ENCODE measurements at places on chromosomes 4 and X. TPM values are rescaled to one million over a fixed set of nuclear protein-coding genes. Genes with fewer than 3 reads are reported as not detected.

Gene NMU
- total RNA-seq, result 39.1 TPM

DNA sequence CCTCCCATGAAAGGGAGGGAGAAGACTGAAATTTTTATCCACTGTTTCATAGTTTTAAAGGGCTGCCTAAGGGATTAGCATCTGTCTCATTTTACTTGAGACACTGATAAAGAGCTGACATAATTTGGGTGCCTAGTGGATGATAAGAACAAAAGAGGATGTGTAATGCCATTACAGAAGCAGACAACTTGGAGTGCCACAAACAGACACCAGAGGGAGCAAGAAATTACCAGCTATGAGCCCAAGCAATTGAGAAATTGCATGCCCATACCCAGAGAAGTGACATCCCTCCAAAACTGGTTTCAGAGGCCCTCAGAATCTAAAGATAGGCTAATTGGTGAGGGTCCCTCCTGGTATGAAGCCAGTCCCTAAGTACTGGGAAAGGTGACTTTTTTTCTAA lies 38.5 kb upstream of the POU3F4 start:
- no peak for ATAC-seq

DNA sequence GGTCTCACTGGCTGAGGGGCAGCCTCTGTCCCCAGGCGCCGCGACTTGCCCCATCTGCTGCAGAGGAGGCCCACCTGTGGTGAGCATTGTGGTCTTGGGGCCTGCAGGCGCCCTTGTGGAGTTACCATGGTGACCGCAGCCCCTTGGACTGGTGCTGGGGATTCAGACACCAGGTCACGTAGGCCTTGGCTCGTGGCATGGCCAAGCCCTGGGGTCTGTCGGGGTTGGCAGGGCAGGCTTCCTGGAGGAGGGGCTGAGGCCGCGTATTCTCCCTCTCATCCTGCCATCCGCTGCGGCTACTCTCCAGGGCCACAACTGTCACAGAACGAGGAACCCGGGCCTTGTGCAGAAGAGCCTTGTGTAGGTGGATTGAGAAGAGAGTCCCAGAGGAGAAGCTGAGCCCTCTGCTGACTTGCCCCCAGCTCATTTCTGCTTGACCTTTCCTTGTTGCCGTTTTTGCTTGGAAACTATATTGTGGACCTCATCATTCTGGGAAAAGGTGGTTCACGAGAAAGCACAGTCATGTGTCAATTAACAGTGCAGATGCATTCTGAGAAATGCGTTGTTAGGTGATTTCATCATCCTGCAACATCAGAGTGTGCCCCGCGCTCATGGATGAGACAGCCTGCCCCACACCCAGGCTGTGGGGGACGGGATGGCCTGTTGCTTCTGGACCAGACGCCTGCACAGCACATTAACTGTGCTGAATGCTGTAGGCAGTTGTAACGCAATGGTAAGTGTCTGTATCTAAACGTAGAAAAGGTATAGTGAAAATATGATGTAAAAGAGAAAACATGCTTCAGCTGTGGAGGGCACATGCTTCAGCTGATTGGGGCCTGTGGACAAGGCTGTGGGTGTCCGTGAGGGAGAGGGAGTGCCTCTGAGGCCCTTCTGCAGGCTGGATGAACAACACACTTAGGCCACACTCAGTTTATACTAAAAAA lies 38.5 kb downstream of the TRMT44 start:
- peak; percentile 76 for ATAC-seq

Gene RHOXF2
- total RNA-seq, result 0.57 TPM

Gene CTAG2
- not detected for total RNA-seq

GRCh38 chr4:77127837-77128621 lies 29.0 kb upstream of the CCNG2 start:
- peak; percentile 47 for ATAC-seq

Gene PCDH19
- total RNA-seq, result 0.73 TPM

Gene CENPE
- 20.3 TPM for total RNA-seq

- no peak for ATAC-seq
Measured at GRCh38 chr4:20096911-20097310, 154.8 kb upstream of the SLIT2 start.

DNA sequence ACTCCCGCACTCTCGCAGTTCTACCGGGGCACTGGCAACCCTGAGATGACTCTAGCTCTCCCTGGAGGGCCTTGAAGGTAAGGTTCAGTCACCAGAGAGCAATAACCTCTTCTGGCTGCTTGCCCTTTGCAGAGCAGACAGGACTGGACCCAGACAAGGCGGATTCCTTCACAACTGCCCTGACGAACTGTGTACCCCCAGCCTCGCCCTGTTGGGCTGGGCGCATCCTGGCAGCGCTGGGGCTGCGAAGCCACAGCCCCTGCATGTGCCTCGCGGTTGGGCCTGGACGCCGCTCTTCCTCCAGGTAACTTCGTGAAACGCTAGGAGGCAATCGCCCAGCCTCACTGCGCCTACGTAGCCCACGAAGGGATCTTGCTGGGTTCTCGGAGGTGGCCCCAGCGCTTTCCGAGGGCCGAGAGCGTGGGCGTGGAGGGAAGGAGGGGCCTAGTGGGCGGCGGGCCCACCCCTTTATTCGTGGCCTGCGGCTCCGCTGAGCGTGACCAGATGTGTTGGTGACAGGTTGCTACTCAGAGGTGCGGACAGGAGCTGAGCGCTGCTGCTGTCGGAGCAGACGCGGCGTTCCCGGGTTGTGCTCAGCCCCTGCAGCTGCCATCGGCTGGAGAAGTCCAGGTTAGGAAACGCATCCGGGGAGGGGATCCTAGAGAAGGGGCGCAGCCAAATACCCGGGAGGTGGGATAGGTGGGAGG lies 1.9 kb upstream of the MAMLD1 start:
- no peak for ATAC-seq
